ENCODE measurements at places on chromosomes 1 and 21.

GRCh38 chr1:212167098-212167497, 118.1 kb upstream of the PPP2R5A start:
- DNase-seq: no peak

DNA sequence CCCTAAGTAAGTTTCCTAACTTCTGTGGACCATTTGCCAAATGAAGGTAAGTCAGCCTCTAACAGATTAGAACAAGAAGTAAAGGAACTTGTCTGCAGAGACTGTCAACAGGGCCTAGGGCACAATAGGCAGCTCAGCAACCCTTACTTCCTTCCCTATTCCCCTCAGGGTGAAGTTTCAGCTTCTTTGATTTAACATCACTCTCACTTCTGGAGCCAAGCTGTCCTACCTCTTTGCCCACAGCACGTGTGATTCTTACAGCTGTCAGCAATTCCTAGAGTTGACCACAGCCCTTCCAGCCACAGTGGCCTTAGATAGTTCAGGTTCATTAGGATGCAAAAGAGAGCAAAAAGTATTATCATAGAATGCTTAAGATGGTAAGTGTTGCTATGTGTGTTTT, 7.6 kb upstream of the EIF4G3 start:
- DNase-seq: peak; percentile 43

DNA sequence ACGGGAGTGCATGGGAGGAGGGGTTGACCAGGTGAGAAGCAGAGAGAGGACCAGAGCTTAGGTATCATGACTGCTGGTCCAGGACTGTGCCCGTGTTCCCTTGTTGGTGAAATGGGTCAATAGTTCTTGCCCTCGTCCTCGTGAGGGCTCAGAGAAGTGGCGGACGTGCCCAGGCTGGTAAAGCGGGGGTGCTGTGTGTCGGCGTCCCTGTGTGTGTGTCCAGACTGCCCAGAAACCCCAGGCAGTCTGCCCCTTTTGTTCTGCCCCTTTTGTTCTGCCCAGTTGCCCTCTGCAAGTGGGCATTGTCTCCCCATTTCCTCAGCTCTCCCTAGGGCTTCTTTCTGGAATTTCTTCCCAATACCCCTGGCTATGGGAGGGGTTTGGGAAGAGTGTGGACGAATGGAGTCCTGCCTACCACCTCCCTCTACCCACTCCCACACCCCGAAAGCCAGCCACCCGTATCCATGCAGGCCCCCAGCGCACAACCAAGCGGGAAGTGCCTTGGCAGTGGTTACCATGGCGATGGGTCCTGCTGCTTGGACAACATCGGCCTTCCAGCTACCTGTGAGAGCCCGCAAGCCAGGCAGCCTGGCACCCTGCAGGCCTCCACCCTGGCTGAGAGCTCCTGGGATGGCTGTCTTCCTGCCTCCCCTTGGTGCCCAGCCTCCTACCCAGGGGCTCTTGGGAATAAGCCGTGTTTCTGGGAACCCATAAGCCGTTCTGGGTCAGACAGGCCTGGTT, 34.7 kb downstream of the ACOT11 start:
- no peak for DNase-seq

DNA sequence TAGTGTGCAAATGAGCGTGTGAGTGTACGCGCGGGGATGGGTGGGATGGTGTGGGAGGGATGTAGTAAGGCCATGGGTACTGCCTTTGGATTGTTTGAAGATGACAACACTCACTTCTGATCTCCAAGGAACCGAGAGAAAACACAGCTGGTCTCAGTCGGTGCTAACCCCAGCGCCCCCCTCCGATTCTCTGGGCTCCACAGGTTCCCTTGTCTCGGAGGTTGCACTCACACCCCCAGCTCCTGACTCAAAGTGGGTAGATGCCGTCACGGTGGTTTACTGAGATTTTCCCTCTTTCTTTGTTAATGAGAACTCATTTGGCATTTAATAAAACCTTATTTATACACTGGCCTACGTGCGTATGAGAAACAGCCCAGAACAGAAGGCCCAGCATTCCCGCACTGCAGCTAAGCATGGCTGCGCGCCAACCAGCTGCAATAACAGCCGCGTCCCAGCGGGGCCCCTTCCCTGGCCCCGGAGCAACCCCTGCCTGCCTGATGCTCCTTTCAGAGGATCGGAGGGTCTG, 25.8 kb downstream of the ABCA4 start:
- DNase-seq: no peak

DNA sequence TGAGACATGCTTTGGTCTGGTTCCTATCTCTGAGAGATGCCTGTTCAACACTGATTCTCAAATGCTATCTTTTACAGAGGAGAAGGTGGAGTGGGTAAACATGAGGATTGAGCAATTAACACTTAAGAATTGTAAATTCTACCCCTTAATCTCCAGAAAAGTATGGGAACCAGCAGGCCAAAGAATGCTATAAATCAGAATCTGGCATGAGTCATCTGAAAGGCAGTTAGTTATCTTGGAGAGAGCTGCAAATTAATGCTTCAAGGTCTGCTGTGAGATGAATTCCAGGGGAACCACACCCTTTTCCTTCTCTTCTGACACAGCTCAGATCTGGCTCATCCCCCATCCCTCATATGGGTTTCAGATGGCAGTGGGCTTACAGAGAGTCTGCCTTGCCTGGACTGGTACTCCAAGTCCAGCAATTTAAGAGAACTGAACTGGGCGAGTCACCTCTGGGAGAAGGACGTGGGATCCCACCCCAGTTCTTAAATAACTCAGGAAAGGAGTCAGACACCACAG, 5.2 kb downstream of the S100A10 start:
- DNase-seq: no peak
